Activated naive CD4-positive, alpha-beta T cell treated with anti-CD3 and anti-CD28 coated beads for 36 hours (primary cell): ENCODE measurements at places on chromosomes 5 and 9. TPM values are rescaled to one million over a fixed set of nuclear protein-coding genes. Genes with fewer than 3 reads are reported as not detected.

The PDZD2 gene
- 0.25 TPM for total RNA-seq

The ANKRD18A gene
- total RNA-seq, result 8.1 TPM

The BRINP1 gene
- total RNA-seq, result not detected

DNA sequence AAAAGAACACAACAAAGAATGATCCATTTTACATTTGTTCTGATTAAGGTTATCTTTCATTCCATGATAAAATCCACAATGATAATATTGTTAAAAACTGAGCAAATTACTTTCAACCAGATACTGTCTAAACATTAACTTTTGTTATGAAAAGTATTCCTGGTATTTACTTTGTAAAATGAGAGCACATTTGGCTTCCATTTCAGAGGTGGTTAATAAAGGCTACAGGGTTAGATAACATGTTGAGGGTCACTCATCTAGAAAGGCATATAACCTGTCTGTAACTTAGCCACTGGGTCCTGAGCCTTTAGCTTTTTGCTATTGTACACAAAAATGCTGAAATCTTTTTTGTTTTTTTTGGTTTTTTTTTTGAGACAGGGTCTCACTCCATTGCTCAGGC lies 99.3 kb downstream of the ANXA2R start:
- no peak for DNase-seq
- H3K27ac ChIP-seq, result no peak overlapping the region
- H3K36me3 ChIP-seq, result peaks cover 1% of the 10 kb centered on the region
- H3K4me1 ChIP-seq, result peaks cover 2% of the 10 kb centered on the region
- no peak overlapping the region for H3K4me3 ChIP-seq
- no peaks in the 10 kb centered on the region for H3K27me3 ChIP-seq

GRCh38 chr9:136996361-136997292 lies at the start of gene CLIC3:
Gene CLIC3 (minus strand): TSS chr9:136996568. CDS start chr9:136996543, 25 bp downstream.
- H3K27ac ChIP-seq, result no peak within 1 kb of the TSS
- peaks cover 9% of the 10 kb centered on the region for H3K36me3 ChIP-seq
- no peak for DNase-seq
- H3K27me3 ChIP-seq, result peaks cover 13% of the 10 kb centered on the region
- no peak within 1 kb of the TSS for H3K4me3 ChIP-seq
- H3K4me1 ChIP-seq, result peaks cover 21% of the 10 kb centered on the region

- H3K27ac ChIP-seq, result peak overlapping the region; percentile 11
- H3K4me1 ChIP-seq, result peaks cover 25% of the 10 kb centered on the region
- H3K4me3 ChIP-seq, result no peak overlapping the region
- DNase-seq, result peak; percentile 77
- peaks cover 67% of the 10 kb centered on the region for H3K36me3 ChIP-seq
Observed at GRCh38 chr5:154811653-154812465, 38.5 kb downstream of the FAXDC2 start.

DNA sequence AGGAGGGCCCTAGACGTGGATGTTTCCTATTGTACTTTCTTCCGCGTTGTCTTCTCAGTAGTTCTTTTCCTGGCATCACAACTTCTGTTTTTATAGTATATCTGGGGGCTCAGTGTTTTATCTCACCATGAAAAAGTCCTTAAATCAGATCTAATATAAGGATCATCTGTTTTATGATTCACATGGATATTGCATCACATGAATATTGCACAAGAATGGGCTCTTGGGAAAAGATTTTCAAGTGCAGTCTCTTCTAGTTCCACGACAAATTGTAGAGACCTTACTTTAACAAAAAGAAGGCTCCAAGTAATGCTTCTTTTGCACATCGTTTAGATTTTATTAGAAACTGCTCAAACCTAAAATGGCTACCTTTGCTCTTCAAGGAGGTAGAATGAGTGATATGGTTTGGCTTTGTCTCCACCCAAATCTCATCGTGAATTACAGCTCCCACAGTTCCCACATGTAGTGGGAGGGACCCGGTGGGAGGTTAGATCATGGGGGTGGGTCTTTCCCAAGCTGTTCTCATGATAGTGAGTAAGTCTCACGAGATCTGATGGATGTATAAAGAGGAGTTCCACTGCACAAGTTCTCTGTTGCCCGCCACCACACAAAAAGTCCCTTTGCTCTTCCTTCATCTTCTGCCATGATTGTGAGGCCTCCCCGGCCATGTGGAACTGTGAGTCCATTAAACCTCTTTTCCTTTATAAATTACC lies 53.7 kb upstream of the FAM120A start:
- H3K4me3 ChIP-seq, result no peak overlapping the region
- H3K27ac ChIP-seq, result no peak overlapping the region
- DNase-seq, result no peak
- no peaks in the 10 kb centered on the region for H3K36me3 ChIP-seq
- H3K27me3 ChIP-seq, result no peaks in the 10 kb centered on the region

DNA sequence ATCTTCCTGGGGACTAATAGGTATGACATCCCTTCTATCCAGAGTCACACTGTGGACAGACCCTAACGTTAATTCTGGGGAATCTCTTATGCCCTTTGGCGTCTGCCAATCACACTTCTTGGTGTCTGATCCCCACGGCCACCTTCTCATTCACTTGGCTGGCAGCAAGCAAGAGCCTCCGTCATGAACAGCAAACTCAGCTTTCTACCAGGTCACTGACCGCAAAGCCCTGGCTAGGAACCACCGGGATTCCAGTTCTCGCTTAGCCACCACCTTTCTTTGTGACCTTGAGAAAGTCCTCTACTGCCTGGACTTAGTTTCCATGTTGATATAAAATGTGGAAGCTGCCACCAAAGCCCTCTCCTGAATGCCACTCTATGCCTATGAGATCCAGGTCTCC lies 67.7 kb upstream of the FCN1 start:
- DNase-seq, result no peak
- H3K36me3 ChIP-seq, result peaks cover 1% of the 10 kb centered on the region
- H3K4me3 ChIP-seq, result no peak overlapping the region
- H3K27ac ChIP-seq, result no peak overlapping the region
- peaks cover 6% of the 10 kb centered on the region for H3K27me3 ChIP-seq

- H3K4me3 ChIP-seq, result no peak overlapping the region
- no peak for DNase-seq
- no peaks in the 10 kb centered on the region for H3K36me3 ChIP-seq
- H3K4me1 ChIP-seq, result no peaks in the 10 kb centered on the region
Observed at GRCh38 chr9:82038897-82039296, 50.3 kb downstream of the SPATA31D1 start.

DNA sequence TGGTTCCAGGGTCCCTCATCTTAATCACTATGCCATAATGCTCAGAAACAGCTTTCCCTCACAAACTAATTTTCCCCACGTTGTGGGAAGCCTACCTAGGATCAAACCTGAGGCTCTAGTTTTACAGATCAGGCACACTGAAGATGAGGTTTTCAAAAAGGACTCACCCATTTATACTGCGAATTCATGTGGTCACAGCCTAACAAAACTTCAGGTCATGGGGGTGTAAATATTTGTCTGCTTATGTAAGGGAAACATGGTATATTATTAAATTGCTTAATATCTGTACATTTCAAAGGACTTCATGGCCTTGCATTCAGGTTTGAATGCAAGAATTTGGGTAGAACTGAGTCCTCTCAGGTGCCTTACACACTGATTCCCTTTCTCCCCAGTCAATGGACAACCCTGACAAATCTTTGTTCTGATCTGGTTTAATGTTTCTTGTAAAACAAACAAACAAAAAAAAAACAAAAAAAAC lies 12.1 kb downstream of the ZFAND5 start:
- no peak for DNase-seq
- peaks cover 37% of the 10 kb centered on the region for H3K36me3 ChIP-seq
- H3K4me3 ChIP-seq, result no peak overlapping the region
- H3K4me1 ChIP-seq, result peaks cover 31% of the 10 kb centered on the region
- no peaks in the 10 kb centered on the region for H3K27me3 ChIP-seq
- no peak overlapping the region for H3K27ac ChIP-seq

- H3K36me3 ChIP-seq, result no peaks in the 10 kb centered on the region
- H3K27me3 ChIP-seq, result peaks cover 5% of the 10 kb centered on the region
- no peaks in the 10 kb centered on the region for H3K4me1 ChIP-seq
- no peak overlapping the region for H3K27ac ChIP-seq
- DNase-seq, result no peak
- H3K4me3 ChIP-seq, result no peak overlapping the region
Observed at GRCh38 chr5:2686321-2687124, 65.0 kb downstream of the IRX2 start.

DNA sequence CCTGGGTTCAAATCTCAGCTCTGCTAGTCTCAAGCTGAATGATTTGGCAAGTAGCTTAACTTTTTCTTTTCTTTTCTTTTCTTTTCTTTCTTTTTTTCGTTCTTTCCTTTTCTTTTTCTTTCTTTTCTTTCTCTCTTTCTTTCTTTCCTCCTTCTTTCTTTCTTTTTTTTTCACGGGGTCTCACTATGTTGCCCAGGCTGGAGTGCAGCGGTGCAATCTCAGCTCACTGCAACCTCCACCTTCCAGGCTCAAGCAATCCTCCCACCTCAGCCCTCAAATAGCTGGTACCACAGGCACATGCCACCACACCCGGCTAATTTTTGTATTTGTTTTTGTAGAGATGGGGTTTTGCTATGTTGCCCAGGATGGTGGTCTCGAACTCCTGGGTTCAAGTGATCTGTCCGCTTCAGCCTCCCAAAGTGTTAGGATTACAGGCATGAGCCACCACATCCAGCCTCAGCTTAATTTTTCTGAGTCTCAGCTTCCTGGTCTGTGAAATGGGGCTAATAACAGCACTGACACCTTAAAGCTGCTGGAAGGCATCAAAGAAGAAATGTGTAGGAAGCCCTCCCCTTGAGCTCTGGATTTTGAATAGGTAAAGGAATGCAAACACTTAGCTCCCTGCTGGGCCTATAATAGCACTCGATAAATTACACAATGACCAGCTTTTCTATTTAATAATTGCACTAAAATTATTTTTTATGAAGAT lies 17.5 kb upstream of the PPARGC1B start:
- no peak overlapping the region for H3K4me3 ChIP-seq
- no peak for DNase-seq
- no peaks in the 10 kb centered on the region for H3K4me1 ChIP-seq
- H3K27me3 ChIP-seq, result peaks cover 11% of the 10 kb centered on the region
- H3K36me3 ChIP-seq, result no peaks in the 10 kb centered on the region
- no peak overlapping the region for H3K27ac ChIP-seq

GRCh38 chr5:38373743-38374142 lies 115.4 kb downstream of the EGFLAM start:
- H3K4me3 ChIP-seq, result no peak overlapping the region
- no peaks in the 10 kb centered on the region for H3K36me3 ChIP-seq
- no peak for DNase-seq
- peaks cover 37% of the 10 kb centered on the region for H3K4me1 ChIP-seq
- no peaks in the 10 kb centered on the region for H3K27me3 ChIP-seq

- no peak overlapping the region for H3K4me3 ChIP-seq
- H3K36me3 ChIP-seq, result no peaks in the 10 kb centered on the region
- DNase-seq, result no peak
- no peak overlapping the region for H3K27ac ChIP-seq
- H3K4me1 ChIP-seq, result no peaks in the 10 kb centered on the region
Observed at GRCh38 chr5:167920589-167920988, 370.9 kb upstream of the WWC1 start.

- H3K4me3 ChIP-seq, result no peak overlapping the region
- no peaks in the 10 kb centered on the region for H3K36me3 ChIP-seq
- H3K4me1 ChIP-seq, result peaks cover 31% of the 10 kb centered on the region
- H3K27ac ChIP-seq, result no peak overlapping the region
Observed at GRCh38 chr9:5511935-5512580, 1.7 kb downstream of the PDCD1LG2 start.

- H3K4me3 ChIP-seq, result no peak overlapping the region
- H3K27ac ChIP-seq, result no peak overlapping the region
- no peaks in the 10 kb centered on the region for H3K27me3 ChIP-seq
- H3K36me3 ChIP-seq, result no peaks in the 10 kb centered on the region
Observed at GRCh38 chr9:76585487-76586389, 126.8 kb downstream of the GCNT1 start.

DNA sequence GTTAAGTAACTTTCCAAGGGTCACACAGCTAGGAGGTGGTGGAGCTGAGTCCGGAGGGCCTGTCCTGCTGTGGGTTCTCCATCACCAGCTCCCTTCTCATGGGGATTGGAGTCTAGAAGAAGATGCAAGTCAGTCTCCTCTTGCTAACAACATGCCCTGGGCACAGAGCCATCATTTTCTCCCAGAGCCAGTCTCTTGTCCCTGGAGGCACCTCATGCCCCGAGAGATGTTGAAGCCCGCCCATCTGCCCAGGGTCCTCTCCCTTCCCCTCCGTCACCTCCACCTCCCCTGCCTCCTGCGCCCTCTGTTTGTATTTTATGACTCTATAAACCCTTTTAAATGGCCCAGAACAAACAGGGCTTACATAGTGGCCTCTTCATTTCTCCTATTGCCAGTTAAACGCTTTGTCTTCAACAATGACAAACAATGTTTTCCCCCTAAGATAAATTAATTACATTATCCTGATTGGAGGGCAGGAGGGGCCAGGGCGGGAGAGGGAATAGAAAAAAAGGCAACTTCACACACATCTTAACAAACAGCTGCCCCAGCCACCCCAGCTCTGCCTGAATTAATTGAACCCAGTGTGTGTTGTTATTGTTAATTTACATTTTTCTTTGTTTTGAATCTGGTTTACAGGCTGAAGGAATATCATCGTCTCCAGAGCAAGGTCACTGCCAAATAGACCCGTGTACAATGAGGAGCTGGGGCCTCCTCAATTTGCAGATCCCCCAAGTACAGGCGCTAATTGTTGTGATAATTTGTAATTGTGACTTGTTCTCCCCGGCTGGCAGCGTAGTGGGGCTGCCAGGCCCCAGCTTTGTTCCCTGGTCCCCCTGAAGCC lies 55.8 kb downstream of the ASS1 start:
- H3K4me1 ChIP-seq, result no peaks in the 10 kb centered on the region
- H3K36me3 ChIP-seq, result no peaks in the 10 kb centered on the region
- no peak overlapping the region for H3K4me3 ChIP-seq
- DNase-seq, result no peak
- H3K27me3 ChIP-seq, result no peaks in the 10 kb centered on the region
